Hematopoietic multipotent progenitor cell treated with erythropoietin and hydrocortisone succinate and interleukin-3 and kit ligand, for 4 days (in vitro differentiated cells): ENCODE measurements at places on chromosomes 3 and 15.
A peak's percentile ranks its signal among the peaks of the same experiment; 100 is the strongest.

GRCh38 chr3:133531981-133532380, 41.5 kb upstream of the CDV3 start:
- no peak for DNase-seq

DNA sequence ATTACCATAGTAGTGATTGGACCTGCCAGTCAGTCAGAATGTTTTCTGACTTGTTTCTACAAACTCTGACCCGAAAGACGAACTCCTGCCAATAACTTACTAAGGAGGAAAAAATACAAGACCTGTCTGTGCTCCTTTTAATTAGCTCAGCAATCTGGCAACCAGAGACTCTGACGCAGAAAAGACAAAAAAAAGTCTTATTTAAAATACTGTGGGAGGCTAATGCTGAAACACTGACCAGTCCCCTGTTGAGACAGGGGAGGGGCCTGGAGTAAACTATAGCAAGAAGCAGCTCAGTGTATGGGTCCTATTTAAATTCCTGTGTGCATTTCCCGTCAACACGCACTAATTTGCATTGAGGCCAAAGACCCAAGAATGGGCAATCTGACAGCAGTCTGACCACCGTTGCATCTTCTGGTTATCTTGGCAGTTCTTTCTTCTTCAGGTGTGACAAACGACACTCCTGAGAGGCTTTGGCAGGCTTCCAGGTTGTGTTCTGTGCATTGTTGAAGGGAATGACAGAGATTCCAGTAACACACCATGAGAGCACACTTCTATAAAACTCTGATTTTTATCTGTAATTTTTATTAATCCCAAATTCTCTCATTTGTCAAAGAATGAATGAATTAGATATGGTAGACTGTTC, 1114.3 kb downstream of the IGSF11 start:
- no peak for DNase-seq

DNA sequence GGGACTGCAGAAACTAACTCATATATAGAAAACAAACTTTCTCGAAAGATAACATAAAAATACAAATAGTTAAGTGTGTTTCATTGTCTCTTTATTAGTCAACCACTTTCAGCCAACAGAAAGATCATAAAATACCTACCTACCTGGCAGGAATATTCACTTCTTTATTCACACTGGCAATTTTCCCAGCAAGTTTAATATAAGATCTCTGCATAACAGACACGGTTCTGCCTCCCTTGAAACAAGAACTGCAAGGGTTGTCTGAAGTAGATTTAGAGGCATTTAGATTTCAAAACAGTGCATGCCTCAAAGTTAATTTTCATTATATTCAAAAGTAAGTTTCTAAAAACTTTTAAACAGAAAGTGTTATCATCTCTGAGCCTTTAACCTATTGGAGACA, 7.1 kb downstream of the NPTN start:
- DNase-seq: no peak

- DNase-seq: no peak
Measured at GRCh38 chr15:43913026-43913780, 86.4 kb downstream of the WDR76 start.

DNA sequence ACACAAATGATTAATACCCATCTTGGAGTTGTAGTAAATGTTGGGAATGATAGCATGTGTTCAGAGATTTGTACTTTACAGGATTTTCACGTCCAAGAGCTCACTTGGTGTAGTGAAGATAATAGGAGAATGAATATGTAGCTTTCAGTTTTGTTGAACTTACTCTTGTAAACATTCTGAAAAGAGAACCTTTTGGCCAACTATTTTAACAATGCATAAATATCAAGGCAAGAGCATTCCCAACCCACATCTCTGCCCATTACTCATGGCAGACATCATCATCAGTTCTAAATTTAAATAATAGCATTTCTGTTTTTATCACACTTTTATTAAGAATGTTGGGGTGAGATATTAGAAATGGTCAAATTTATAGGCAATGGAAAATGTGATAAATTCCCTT, 465.2 kb upstream of the TPRG1 start:
- no peak for DNase-seq

DNA sequence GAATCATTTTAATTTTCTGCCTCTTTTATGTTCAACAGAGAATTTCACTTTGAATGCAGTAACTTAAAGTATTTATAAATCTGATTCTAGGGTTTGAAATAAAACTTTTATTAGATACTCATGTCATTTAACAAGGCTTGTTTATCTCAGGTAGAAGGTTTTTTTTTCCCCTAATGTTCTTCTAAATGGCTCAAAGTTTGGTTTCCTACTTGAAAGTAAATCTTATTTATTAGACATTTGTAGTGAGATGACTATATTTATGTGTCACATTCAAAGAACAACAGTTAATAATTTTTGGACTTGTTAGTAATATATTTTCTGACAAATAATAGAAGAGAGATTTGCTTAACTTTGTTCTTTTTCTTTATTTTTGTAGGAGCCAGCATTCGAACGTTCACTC, 63.9 kb downstream of the NEO1 start:
- DNase-seq: no peak

DNA sequence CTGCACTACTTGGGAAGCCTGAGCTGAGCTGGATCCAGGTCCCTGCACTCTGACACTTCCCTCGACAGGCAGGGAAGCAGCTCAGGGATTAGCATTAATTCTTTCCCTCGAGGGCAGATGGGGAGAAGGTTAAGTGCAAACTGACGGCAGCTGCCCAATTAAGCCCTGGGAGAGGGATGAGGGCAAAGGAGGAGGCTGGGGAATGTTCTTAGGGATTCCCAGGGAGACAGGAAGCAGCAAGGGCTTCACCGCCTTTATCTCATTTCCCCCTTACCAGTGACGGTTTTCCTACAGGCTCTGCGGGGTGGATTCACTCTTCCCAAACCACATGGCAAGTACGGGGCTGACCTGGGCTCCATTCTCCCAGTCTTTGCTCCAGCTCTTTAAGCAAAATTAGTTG, 519.0 kb upstream of the PROK2 start:
- DNase-seq: no peak

- no peak for DNase-seq
Measured at GRCh38 chr3:103319912-103320311, 885.1 kb downstream of the ZPLD1 start.

DNA sequence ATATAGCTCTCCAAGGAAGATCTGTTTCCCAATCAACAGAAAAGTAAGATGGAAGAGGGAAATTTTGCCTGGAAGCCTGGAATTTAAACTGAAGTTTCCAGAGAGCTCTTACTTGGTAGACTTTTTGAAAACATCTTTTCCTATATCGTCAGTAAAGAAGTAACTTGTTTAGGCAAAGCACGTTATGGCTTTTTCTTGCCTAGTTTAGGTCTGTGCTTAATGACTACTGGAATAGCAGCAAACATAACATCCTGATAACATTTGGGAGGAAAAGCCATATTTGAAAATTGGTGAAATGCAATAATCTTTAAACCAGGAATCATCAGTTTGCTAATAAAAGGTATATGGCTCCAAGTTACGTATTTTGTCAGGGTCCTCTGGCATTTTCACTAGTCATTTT, 160.4 kb upstream of the CGNL1 start:
- DNase-seq: no peak

- DNase-seq: peak; percentile 62
Measured at GRCh38 chr3:58535531-58536500, 1.2 kb downstream of the ACOX2 start.

GRCh38 chr3:30733696-30734095, 127.3 kb downstream of the TGFBR2 start:
- no peak for DNase-seq

DNA sequence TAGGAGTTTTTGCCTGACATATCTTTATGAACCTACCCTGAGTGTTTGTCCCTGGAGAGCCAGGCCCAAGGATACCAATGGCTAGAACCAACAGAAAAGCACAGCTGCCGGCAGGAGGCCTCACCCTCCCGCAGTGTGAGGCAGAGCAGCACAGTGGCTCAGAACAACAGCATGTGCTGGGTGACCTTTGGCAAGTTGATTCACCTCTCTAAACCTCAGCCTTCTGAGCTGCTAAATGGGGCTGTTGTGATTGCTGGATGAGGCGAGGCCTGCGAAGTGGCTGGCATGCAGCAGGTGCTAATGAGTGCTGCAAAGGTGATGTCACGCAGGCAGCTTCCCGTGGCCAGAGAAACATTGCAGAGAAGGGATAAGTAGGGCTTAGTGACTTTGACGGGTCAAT, 23.3 kb downstream of the IDH2 start:
- DNase-seq: no peak

- DNase-seq: no peak
Measured at GRCh38 chr15:99605490-99605931, 39.7 kb downstream of the MEF2A start.

- DNase-seq: peak; percentile 61
Measured at GRCh38 chr3:156449710-156450574, 105.0 kb downstream of the SSR3 start.

DNA sequence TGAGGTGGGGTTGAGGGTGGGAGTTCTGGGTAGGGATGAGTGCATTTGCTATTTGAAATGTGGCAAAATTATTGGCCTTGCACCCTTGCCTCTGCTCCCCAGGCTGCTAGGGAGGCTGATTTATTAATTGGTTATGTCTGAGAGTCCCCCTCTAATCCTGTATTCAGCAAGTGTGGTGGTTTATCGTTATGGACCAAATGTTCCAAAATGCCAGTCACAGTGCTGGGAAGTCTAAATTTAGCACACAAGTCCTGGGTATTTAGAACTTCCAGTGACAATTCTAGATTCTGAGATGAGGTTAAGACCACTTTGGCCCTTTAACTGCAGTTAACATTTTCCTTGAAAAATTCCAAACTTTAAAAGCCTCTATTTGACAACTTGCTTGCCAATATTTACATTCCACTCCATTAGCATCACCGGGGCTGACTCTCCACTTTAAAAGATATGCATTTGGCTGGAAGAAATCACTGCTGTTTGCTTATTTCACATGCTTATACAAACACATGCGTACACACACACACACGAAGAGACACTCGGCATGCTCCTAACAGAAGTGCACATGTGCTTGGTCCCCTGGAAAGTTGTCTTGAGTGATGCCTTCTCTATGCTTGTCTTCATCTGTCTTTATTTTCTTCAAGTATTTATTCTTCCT, 247.7 kb downstream of the IL20RB start:
- no peak for DNase-seq

- no peak for DNase-seq
Measured at GRCh38 chr3:116056280-116056679, 389.0 kb downstream of the LSAMP start.

DNA sequence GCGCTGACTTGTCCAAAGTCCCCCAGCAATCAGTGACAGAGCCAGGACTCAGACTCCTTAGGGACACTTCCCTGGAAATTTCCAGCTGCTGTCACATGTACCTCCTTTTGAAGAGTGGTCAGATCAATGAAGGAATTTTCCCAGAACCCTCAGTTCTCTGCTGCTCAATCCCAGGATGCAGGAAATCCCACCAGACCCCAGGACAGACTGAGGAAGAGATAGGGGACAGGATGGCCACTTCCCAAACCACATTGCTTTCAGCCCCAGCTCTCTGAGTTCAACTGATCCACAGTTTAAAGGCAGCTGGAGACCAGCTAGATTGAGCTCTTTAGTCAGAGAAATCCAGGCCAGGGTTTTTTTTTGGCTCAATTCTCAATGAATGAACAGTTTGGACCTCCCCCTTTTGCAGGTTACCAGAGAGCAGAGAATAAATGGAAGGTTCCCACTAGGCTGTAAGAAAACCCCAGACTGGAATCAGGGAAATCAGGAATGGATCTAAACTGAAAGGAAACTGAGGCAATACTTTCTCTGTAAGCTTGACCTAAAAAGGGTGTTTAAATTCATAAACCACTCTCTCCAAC, 1.5 kb downstream of the CYP1A1 start:
- DNase-seq: peak; percentile 87

- DNase-seq: no peak
Measured at GRCh38 chr15:85972805-85973540, 106.7 kb upstream of the AGBL1 start.

- DNase-seq: peak; percentile 36
Measured at GRCh38 chr3:144487011-144487410, 515.4 kb downstream of the DIPK2A start.

DNA sequence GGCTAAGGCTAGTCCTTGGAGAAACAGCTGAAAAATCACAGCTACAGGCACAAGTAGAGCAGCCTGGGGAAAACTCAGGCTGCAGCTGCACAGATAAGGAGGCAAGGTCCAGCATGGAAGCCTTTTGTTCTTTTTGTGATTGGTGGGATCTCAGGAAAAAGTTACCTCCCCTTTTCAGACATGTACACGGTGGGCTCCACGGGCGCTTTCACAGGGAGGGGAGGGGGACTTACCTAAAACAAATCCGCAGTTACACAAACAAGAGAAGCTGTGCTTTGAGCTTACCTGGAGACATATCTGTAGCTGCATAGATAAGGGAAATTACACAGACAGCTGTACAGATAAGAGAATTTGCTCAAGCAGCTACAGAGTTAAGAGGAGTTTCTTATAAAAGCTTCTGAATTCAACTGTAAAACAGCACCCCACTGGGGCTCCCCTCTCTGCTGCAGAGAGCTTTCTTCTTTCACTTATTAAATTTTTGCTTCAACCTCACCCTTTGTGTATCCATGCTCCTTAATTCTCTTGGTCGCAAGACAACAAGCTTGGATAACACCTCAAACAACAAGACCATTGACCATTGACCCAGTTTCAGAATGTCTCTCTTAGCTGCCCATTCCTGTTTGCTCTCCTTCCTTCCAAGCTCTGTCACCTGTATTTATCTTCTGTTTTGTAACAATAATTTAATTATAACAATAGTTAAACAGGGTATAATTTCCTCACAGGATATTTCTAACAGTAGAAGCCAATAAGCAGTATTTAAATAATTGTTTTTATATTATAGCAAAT, 10.9 kb upstream of the CD200 start:
- DNase-seq: no peak

- no peak for DNase-seq
Measured at GRCh38 chr3:13617981-13618380, 69.1 kb downstream of the FBLN2 start.

DNA sequence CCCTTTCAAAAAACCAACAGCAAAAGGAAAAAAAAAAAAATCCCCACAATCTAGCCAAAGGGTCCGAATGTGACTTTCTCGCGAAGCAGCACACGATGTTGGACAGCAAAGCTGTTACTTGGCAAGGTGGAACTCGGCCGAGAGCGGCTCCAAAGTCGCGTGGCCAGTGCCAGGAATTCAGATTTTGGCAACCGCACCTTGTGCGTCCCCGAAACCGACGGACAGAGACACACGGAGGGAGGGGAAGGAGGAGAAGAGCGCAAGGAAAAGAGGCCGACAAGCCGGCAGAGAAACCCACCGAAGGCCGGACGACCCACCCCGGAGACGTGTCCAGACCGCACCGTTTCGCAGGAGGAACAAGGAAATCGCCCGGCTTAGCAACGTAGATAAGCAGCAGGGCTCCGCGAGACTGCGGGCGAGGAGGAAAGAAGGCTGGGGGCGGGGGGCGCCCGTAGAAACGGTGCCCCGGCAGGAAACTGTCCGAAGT, 517.3 kb downstream of the MECOM start:
- peak; percentile 89 for DNase-seq

- no peak for DNase-seq
Measured at GRCh38 chr3:185199206-185199605, 46.3 kb upstream of the C3orf70 start.

- DNase-seq: no peak
Measured at GRCh38 chr15:61318802-61319525, 89.9 kb upstream of the RORA start.

- DNase-seq: no peak
Measured at GRCh38 chr15:70761931-70762468, 1.4 kb downstream of the UACA start.
